ENCODE measurements at places on chromosomes 6 and 20.

DNA sequence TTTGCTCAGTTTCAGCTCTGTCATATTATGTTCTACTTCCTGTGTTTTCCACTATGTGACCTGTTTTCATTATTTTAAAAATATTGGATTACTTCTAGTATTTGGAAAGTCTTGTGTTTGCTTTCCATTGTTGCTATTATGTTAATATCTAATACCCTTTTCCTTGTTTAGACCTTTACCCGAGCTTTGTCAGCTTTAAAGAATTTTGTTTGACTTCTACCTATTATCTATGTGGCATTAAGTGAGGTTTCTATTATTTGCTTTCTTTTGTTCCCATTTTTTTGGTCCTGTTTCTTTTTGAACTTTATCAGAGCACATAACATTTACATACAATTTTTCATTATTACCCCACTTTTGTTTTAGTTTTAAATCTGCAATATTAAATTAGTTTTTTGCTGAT is 202.7 kb downstream of the MANEA start:
- DNase-seq = no peak

DNA sequence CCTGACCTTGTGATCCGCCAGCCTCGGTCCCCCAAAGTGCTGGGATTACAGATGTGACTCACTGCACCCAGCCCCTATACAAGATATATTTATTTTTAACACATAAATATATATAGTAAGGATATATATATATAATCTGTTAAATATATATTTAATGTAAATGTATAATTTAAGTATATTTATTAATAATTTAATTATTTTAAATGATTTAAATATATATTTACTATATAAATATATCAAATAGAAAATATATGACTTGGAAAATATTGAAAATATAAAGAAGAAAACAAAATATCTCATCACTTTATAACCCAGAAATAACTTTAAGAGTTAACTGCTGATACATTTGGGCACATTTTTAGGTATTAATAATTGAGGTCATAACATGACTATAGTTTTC is 324.7 kb downstream of the SYNE1 start:
- no peak for DNase-seq

DNA sequence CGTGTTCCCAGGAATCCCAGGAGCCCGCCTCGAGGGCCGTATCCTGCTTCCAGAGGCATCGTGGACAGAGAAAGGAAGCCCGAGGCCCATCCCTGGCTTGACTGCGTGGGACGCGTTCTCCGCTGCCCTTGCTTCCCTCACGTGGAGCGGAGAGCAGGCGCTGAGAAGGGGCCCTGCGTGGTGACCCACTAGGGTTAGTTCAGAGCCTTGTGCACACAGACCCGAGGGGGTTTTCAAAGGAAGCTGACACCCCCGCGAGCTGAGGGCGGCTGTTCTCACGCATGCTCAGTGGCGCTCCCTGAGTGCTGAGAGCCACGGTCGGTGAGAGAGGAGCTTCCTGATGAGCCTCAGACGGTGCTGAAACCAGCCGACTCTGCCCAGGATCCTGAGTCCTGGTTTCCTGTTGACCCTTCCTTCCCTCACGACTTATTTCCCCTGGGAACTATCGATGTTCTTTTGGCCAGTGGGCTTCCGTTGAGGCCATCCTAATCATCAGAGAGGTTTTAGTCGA is 28.9 kb upstream of the CCR6 start:
- peak; percentile 78 for DNase-seq

GRCh38 chr6:108438918-108439317 is 121.8 kb upstream of the FOXO3 start:
- DNase-seq = no peak

DNA sequence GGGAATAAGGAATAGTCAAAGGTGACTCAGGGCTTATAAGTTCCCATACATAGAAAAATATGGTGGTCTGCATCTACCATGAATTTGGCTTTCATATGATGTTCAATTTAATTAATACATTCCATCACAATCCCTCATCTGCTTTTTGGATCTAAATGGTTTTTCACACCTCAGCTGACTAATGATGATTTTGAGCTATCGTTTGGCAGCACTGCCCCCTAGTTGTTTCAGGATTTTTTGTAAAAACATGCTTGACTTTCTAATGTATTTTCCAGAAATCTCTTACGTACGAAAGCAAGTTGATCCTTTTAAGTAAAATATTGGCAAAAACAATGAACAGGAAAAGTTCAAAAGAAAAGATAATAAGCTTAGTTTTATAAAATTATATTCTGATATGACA is 408.6 kb upstream of the ADGRB3 start:
- no peak for DNase-seq

DNA sequence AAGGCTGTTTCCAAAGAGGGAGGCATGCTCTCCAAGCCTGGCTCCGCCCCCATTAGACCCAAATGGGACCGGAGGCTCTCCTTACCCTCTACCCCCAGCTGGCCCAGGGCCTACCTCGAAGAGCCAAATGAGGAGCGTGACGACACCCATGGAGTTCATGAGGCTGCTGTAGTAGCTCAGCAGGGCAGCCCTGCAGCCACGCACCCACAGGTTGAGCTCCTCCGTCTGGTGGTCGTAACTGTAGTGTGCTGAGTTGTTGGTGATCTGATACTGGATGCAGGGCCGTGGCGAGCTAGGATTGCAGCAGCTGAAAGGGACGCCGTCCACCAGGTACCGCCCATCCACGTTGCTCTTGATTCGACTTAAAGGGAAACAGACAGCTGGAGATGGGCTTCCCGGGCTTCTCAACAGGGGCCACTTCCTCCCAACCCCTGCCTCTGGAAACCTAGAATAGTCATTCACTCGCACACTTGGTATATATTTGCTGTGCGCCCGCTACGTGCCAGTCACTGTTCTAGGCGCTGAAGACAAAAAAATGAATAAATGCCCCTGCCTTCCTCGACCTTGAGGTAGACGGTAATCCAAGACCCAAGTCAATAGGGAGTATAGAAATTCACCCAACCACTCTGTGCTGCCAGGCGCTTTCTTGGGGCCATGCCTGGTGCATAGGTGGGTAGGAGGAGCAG is 18.0 kb downstream of the PRPH2 start:
- no peak for DNase-seq

GRCh38 chr20:39986173-39986904 is 702.7 kb downstream of the MAFB start:
- no peak for DNase-seq

GRCh38 chr6:53956068-53956711 is 155.1 kb upstream of the MLIP start:
- no peak for DNase-seq

DNA sequence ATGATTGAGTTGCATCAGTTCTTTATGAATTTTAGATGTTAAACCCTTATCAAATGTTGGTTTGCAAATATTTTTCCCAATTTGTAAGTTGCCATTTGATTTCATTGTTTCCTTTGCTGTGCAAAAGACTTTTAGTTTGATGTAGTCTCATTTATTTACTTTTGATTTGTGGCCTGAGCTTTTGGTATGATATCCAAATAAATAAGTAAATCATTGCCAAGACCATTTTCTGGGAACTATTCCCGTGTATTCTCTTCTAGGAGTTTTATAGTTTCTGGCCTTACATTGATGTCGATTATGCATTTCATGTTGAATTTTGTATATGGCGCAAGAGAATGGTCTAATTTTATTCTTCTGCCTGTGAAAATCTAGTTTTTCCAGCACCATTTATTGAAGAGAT is 13.4 kb downstream of the AIG1 start:
- DNase-seq = no peak

- no peak for DNase-seq
These were observed 16.8 kb downstream of the MRS2 start for GRCh38 chr6:24419526-24419925.

DNA sequence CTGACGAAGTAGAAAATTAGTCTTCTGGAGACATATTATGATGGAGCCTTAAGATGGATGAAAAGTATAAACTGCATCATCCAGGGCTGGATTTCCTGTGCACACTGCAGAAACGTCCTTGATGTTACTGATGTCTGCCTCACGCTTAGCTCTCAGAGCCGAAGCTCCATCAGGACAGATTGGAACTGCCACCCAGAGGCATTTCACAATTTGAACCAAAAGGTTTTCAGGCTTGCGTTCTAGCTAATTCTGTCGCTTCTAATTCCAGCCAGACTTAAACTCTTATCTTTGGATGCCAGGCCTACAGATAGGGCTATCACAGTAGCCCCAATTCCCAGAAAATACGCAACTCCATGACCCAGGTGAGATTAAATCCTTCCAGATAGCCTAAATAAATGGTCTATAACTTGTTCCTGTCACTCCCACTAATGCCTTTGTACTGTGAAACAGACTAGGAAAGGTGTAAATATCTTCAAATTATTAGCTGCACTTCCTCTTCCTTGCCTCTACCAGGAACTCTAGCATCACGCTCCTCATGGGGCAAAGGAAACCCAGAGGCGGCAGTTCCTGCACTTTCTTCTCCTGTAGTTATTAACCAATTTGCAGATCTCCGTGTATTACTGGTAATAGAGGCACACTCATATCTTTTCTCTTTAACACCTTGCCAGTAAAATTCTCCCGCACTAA is 634.6 kb downstream of the PRKN start:
- DNase-seq = no peak

GRCh38 chr20:48360342-48360975 is 467.3 kb downstream of the PREX1 start:
- no peak for DNase-seq
